ENCODE measurements at places on chromosomes 12 and 14. TPM values are rescaled to one million over a fixed set of nuclear protein-coding genes. Genes with fewer than 3 reads are reported as not detected.

Gene INHBE
- total RNA-seq = not detected

Gene ACVRL1
- total RNA-seq = not detected

Gene MIP
- not detected for total RNA-seq

Gene LRRK2
- 0.15 TPM for total RNA-seq

Gene FAM186B
- total RNA-seq = not detected

Gene MYRFL
- not detected for total RNA-seq

Gene OR4Q2
- total RNA-seq = not detected

Gene TAS2R20
- total RNA-seq = 2.2 TPM

Gene RBMS2
- total RNA-seq = 3.1 TPM

Gene KRT75
- total RNA-seq = not detected

Gene AGAP2
- total RNA-seq = 60.3 TPM

Gene ADAM21
- total RNA-seq = not detected

Gene NEK9
- total RNA-seq = 58.4 TPM

Gene KRT72
- 1.3 TPM for total RNA-seq

Gene CD4
- 224 TPM for total RNA-seq

Gene FBXO33
- 59.9 TPM for total RNA-seq

Gene UTP20
- 11.6 TPM for total RNA-seq

Gene ZBTB39
- total RNA-seq = 8.6 TPM

Gene C14orf180
- not detected for total RNA-seq

Gene MYO1H
- total RNA-seq = not detected

Gene PRPH
- not detected for total RNA-seq

Gene AHNAK2
- not detected for total RNA-seq

Gene SLC25A47
- not detected for total RNA-seq

Gene SIX4
- not detected for total RNA-seq

All from CD4-positive, CD25-positive, alpha-beta regulatory T cell (primary cell).